HT1080 (cell line): ENCODE measurements at places on chromosomes 6 and 20. TPM values are rescaled to one million over a fixed set of nuclear protein-coding genes. Genes with fewer than 3 reads are reported as not detected.
A peak's percentile ranks its signal among the peaks of the same experiment; 100 is the strongest.

GRCh38 chr6:11575408-11576033 is 38.0 kb downstream of the TMEM170B start:
- peak; percentile 86 for DNase-seq

DNA sequence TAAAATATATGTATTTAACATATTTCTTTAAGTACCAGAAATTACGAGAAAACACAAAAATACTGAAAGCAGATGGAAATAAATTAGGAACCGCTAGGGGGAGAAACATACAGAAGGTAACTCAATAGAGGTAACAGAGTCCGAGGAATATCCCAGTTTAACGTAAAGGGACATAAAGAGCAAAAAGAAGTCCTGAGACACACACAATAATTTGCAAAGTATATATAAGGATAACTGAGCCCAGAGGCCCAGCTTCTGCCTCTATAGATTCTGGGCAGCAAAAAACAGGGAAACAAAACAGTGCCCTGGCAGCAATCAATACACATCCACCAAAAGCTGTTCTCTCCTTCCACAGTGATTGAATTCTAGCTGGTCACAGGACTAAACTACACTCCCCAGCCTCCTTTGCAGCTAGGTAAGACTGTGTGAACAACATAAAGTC is 15.1 kb downstream of the TBC1D32 start:
- peak; percentile 18 for DNase-seq

DNA sequence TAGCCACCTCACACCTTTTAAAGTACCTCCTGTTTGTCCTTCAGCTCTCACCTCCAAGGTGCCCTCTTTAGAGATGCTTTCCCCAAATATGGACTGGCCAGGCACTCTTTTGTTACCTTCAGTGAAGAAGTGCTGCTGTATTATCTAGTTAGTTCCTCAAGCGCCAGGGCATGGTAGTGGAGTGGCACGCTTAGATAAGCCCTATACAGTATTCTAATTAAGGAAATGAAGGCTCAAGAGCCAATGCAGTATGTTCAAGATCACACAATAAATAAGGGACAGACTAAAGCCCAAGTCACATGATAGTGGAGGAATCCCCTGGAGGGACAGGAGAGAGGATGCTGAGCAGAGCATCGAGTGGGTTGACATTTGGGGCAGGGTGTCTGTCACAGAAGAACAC is 28.5 kb upstream of the GFOD1 start:
- DNase-seq = no peak

- no peak for DNase-seq
Observed at GRCh38 chr6:164035900-164036485, 621.5 kb downstream of the QKI start.

DNA sequence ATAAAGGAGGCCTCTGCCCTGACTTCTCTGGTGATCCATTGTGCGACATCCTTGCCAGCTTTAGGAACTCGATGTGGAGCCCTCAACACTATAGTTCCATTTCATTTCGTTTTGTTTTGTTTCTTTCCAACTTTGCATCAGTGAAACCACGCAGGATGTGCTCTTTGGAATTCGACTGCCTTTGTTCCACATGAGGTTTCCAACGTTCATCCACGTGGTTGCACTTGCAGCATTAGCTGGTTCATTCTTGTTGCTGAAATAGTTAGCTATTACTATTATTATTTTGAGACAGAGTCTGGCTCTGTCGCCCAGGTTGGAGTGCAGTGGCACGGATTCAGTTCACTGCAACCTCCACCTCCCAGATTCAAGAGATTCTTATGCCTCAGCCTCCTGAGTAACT is 61.3 kb upstream of the ZNFX1 start:
- DNase-seq = no peak

DNA sequence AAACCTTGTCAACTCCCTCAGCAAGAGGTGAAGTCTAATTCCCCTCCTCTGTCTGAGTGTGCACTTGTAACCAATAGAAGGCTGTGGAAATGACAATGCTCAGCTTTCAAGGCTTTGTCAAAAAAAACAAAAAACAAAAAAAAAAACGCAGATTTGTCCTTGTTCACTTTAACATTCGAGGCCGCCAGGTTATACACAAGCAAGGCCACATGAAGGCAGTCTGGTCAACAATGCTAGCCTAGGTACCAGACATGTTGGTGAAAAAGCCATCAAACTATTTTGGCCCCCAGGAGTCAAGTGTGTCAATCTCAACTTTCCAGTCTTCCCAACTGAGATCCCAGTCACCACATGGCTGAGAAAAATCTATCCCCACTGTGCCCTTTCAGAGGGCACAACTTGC is 92.3 kb downstream of the CDK19 start:
- DNase-seq = no peak

DNA sequence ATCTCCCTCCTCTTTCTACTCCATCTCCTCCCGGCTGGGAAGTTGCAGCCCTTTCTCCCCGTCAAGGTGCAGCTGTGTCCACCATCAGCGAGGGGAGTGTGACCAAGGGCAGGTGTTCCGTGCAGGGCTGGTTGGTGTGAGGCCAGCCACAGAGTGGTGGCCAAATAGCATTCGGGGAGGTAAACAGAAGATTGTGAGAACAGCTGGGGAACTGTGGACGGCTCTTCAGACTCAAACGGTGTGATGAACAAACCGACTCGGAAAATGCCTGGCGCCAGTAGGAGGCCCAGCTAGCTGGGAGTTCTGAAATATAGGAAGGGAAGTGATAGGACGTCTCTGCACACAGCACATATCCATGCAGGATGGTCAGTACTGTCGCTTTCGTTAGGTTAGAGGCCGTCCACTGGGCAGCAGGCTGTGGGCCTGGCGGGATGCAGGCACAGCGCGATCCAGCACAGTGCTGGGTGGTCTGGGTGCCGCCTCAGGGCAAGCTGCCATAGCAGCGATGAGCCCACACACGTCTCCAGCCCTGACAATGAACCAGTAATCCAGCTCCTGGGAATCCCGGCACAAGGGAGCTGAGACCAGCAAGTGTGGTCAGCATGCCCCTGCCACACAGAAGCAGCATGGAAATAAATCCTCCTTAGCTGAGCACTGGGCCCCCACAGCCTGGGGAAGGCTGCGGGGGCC is 258.1 kb downstream of the TAF4 start:
- DNase-seq = no peak

GRCh38 chr6:157194643-157195042 is 128.7 kb downstream of the TMEM242 start:
- DNase-seq = peak; percentile 36

The CLDN20 gene
- not detected in 2 replicates for total RNA-seq

The TOP1 gene
- 20.8 and 26.7 TPM in 2 replicates for total RNA-seq

The NMBR gene
- not detected in 2 replicates for total RNA-seq

The SLC22A7 gene
- not detected in 2 replicates for total RNA-seq
